ENCODE measurements at places on chromosomes 6 and 20. TPM values are rescaled to one million over a fixed set of nuclear protein-coding genes. Genes with fewer than 3 reads are reported as not detected.

The OR2H2 gene
- not detected for total RNA-seq

The PPP1R14C gene
- 0.27 TPM for total RNA-seq

DNA sequence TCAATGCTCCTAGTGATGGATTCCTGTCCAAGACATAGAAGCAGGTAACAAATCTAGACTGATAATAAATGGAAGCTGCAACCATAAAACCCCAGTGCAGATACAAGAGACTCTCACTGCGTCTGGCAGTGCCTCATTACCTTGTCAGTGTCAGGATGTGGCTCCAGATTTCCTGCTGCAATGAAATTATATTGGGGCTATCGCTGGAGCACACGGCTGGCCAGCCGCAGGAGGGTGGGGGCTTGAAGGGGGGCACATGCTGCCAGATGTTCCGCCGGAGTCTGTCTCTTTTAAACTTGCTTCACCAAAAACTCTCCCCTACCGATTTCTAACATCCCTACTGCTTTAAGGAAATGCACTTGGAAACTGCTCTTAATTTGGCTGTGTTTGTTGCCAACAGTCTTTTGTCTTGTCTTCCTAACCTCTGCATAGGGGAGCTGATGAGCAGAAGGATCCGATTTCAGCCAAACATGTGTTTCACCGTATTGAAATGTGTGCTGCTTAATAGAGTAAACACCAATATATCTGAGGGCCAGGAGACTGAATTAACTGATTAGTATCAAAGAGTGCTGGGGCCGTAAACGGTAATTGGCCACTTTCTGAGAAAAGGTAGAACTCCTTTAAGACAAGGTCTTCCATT is 102.2 kb upstream of the EXOC2 start:
- DNase-seq: no peak

The SPATA25 gene
- total RNA-seq: 2.8 TPM

DNA sequence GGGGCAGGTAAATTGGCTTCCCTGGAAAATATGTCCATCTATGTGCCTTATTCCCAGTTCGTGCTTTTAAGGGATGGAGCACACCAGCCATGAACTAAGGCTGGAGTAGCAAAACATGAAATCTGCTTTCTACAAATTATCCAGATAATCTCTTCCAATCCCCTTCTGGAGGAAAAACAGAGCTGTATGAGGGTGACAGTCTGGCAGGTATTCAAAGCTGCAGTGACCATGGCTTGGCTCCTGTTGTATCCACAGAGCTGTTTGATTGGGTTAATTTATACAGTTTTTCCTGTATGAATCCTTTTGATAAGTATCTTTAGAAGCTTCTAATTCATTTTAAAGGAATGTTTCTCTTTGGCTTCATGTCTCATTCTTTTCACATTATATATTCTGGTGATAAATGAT is 144.4 kb downstream of the AIG1 start:
- no peak for DNase-seq

- DNase-seq: no peak
Observed at GRCh38 chr6:115958958-115959357, 101.7 kb downstream of the FRK start.
